ENCODE measurements at places on chromosomes 2 and 18. TPM values are rescaled to one million over a fixed set of nuclear protein-coding genes. Genes with fewer than 3 reads are reported as not detected.
A peak's percentile ranks its signal among the peaks of the same experiment; 100 is the strongest.

GRCh38 chr2:238106698-238107524 is 6.8 kb downstream of the ESPNL start:
- H3K36me3 ChIP-seq: no peaks in the 10 kb centered on the region
- no peak overlapping the region for H3K27ac ChIP-seq
- H3K4me1 ChIP-seq: peaks cover 5% of the 10 kb centered on the region
- no peak overlapping the region for H3K4me3 ChIP-seq
- peak; percentile 16 for DNase-seq
- H3K27me3 ChIP-seq: no peaks in the 10 kb centered on the region

The CPLX4 gene
- not detected for polyA plus RNA-seq

The CAVIN2 gene
- 27.5 TPM for polyA plus RNA-seq

DNA sequence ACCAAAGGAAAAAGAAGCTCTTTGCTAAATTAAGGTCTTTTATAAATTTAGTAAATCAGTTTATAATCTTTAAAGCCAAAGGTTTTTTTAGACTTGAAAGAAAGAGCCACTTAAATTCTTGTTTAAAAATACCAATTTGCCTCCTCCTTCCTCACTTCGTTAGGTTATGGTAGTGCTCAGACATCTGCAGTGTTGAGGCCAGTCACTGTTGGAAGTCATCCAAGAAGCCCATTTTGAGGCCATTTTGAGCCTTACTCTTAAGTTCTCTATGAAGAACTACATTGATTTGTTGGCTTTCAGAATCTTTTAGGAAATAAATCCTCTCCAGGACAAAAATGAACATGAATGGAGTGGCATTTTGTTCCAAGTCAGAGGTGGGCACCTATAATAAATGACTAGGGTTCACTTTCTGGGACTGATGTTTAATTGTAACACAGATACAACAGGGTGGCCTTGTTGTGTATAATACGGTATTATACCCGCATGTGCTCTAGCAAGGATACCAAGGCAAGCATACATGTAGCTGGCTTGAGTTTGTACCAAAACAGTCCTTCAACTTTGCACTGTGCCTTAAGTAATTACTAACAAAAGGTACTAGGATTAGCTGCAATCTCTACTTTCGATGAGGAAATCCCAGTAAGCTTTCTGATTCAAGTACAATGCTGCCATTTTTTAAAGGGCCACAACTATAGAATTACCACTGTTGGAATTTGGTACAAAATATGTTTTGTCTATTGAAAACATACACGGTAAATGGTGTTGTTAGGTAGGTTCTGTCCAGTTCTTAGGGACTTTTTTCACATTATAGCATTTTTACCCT is 22.8 kb downstream of the SLC66A3 start:
- no peaks in the 10 kb centered on the region for H3K27me3 ChIP-seq
- H3K4me1 ChIP-seq: no peaks in the 10 kb centered on the region
- DNase-seq: no peak

GRCh38 chr2:37527361-37527760 is 144.1 kb downstream of the CDC42EP3 start:
- no peak overlapping the region for H3K4me3 ChIP-seq
- no peak for DNase-seq
- H3K4me1 ChIP-seq: peaks cover 4% of the 10 kb centered on the region
- no peaks in the 10 kb centered on the region for H3K36me3 ChIP-seq
- H3K27me3 ChIP-seq: no peaks in the 10 kb centered on the region

DNA sequence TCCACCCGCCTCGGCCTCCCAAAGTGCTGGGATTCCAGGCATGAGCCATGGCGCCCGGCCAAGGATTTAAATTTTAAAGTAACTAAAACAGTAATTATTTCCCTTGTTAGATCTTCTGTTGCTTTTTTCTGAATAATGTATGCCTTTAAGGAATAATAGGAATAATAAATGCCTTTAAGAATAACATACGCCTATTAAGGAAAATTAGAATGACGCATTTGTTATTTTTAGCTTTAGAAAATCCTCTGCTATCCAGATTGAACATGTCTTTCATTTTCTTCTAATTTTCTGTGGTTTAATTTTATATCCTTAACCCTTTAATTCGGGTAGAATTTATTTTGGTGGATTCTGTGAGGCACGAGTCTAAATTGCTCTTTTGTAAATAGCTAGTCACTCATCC is 23.1 kb upstream of the TMBIM1 start:
- peak overlapping the region; percentile 73 for H3K27ac ChIP-seq
- peaks cover 42% of the 10 kb centered on the region for H3K4me1 ChIP-seq
- no peaks in the 10 kb centered on the region for H3K36me3 ChIP-seq
- no peaks in the 10 kb centered on the region for H3K27me3 ChIP-seq

GRCh38 chr2:207041786-207042554 is 102.7 kb downstream of the CPO start:
- DNase-seq: no peak
- H3K4me3 ChIP-seq: no peak overlapping the region
- H3K27ac ChIP-seq: no peak overlapping the region
- no peaks in the 10 kb centered on the region for H3K4me1 ChIP-seq

GRCh38 chr18:43661570-43661969 is 384.3 kb upstream of the SYT4 start:
- H3K27me3 ChIP-seq: no peaks in the 10 kb centered on the region
- H3K36me3 ChIP-seq: no peaks in the 10 kb centered on the region
- H3K27ac ChIP-seq: no peak overlapping the region

DNA sequence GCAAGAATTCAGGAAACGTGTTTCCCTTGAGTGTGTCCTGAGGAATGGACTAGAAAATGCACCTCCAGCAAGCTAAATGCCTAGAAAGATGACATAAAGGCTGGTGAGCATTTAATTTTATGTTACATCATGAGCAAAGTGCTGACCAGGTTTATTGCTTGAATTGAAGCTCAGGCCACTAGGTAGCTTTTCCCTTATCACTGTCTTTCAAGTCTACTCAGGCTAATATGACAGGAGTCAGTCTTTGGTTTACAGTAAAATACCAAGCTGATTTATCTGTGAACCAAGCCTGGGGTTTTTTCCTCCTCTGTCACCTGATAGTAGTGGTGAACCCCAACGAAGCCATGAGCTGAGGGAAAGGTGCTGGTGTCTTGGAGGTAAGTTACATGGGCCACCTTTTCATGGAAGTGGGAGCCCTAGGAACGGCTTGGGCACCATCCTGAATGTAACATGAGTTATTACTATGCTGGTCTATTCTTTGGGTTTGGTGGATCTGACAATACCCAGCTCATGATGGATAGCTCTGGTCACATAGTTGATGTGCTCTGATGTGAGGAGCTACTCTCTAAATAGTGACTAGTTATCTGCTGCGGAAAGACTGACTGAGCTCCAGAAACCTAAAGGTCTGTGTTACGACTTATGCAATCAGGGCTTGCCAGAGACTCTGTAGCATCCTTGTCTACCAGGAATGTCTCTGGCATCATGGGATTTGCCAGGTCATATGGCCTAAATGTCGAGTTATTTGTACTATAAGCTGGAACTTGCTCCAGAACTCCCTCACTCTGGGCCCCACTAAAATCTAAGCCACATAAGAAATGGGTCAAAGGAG is 39.8 kb downstream of the NUP35 start:
- H3K27ac ChIP-seq: peak overlapping the region; percentile 36
- DNase-seq: peak; percentile 54

- peaks cover 4% of the 10 kb centered on the region for H3K27me3 ChIP-seq
- DNase-seq: no peak
- no peak overlapping the region for H3K27ac ChIP-seq
- H3K4me3 ChIP-seq: no peak overlapping the region
Measured at GRCh38 chr2:219658874-219659273, 31.4 kb downstream of the SLC4A3 start.

DNA sequence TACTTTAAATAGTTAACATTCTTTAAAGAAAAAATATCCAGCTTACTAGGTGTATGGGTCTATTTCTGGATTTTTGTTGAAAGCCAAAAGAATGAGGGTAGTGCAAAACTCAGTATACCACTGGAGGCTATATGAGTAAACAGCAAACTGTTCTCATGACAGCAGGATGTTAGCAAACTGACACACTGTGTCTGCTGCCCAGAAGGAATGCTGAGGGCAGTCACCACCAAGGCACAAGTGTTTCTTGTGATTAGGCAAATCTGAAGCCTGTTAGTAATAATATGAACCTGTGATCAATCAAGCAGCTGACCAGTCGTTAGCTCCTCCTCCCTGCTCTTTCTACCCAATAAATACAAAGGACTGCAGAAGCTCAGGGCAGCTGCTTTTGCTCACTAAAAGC is 50.5 kb upstream of the SULT1C3 start:
- no peaks in the 10 kb centered on the region for H3K36me3 ChIP-seq
- no peak overlapping the region for H3K27ac ChIP-seq
- no peaks in the 10 kb centered on the region for H3K27me3 ChIP-seq
- H3K4me3 ChIP-seq: no peak overlapping the region
- DNase-seq: no peak

The DNER gene
- polyA plus RNA-seq: 7.5 TPM

GRCh38 chr18:62919109-62919838 is 203.9 kb downstream of the PHLPP1 start:
- DNase-seq: no peak
- H3K36me3 ChIP-seq: peaks cover 8% of the 10 kb centered on the region
- H3K27me3 ChIP-seq: no peaks in the 10 kb centered on the region
- H3K4me1 ChIP-seq: no peaks in the 10 kb centered on the region

The DTNA gene
- polyA plus RNA-seq: 12.3 TPM

GRCh38 chr2:233438573-233439147 is 84.4 kb downstream of the DGKD start:
- no peak overlapping the region for H3K4me3 ChIP-seq
- no peaks in the 10 kb centered on the region for H3K27me3 ChIP-seq
- no peak overlapping the region for H3K27ac ChIP-seq
- peaks cover 63% of the 10 kb centered on the region for H3K36me3 ChIP-seq
- DNase-seq: no peak

Data from large intestine (tissue), 12 donors.